ENCODE measurements at places on chromosomes 6 and 20. TPM values are rescaled to one million over a fixed set of nuclear protein-coding genes. Genes with fewer than 3 reads are reported as not detected.

Gene FAXC
- 2.3 TPM for total RNA-seq

Gene SLC12A5
- 0.75 TPM for total RNA-seq

Gene SLC17A3
- not detected for total RNA-seq

Gene TMEM217
- 4.6 TPM for total RNA-seq

Gene APCDD1L
- total RNA-seq, result 0.86 TPM

Gene PACRG
- not detected for total RNA-seq

Gene RPP40
- total RNA-seq, result 34.8 TPM

Gene TRIM40
- not detected for total RNA-seq

Gene MDFI
- total RNA-seq, result 59.1 TPM

Gene RIPPLY2
- total RNA-seq, result not detected

Gene C6orf118
- total RNA-seq, result not detected

Gene ABRACL
- total RNA-seq, result 36.8 TPM

Gene BPIFB2
- not detected for total RNA-seq

Gene BPIFB3
- not detected for total RNA-seq

Gene PCMT1
- total RNA-seq, result 121 TPM

Gene FAM83C
- not detected for total RNA-seq

Gene GMNN
- total RNA-seq, result 12.5 TPM

Gene MCCD1
- total RNA-seq, result not detected

Gene KCNK17
- not detected for total RNA-seq

Gene TM9SF4
- total RNA-seq, result 52.3 TPM

Gene PDE10A
- total RNA-seq, result 1.8 TPM

Gene TMEM63B
- 22.3 TPM for total RNA-seq

Gene LYRM4
- total RNA-seq, result 36.1 TPM

Gene AGPAT4
- 7.3 TPM for total RNA-seq

Gene TREM2
- 0.63 TPM for total RNA-seq

Gene SPATS1
- total RNA-seq, result not detected

Gene TPX2
- total RNA-seq, result 45.3 TPM

Gene PSORS1C1
- 7.7 TPM for total RNA-seq

Gene TFAP2D
- not detected for total RNA-seq

Gene PGC
- not detected for total RNA-seq

Gene TTLL9
- not detected for total RNA-seq

Gene TMEM14B
- 143 TPM for total RNA-seq

Gene C6orf132
- 31.9 TPM for total RNA-seq

Gene GGTLC1
- not detected for total RNA-seq

Gene PDYN
- not detected for total RNA-seq

Gene SLC17A1
- not detected for total RNA-seq

Gene ECT2L
- not detected for total RNA-seq

Gene PRR18
- not detected for total RNA-seq

Gene TAGAP
- total RNA-seq, result not detected

Gene GSTA3
- not detected for total RNA-seq

Gene TRDN
- total RNA-seq, result not detected

Gene ARFGEF3
- total RNA-seq, result 3.4 TPM

Gene C20orf141
- total RNA-seq, result not detected

Gene HELZ2
- total RNA-seq, result 24.7 TPM

Gene OR2J3
- total RNA-seq, result not detected

Gene TASP1
- total RNA-seq, result 18.7 TPM

Gene SYTL3
- 0.65 TPM for total RNA-seq

Gene ENPP5
- total RNA-seq, result not detected

Gene CST5
- not detected for total RNA-seq

Gene SLC22A3
- 0.20 TPM for total RNA-seq

Gene UBD
- not detected for total RNA-seq

Gene BPIFB4
- total RNA-seq, result not detected

Gene NTSR1
- total RNA-seq, result 6.2 TPM

Gene WASF1
- total RNA-seq, result 55.7 TPM

Gene HLA-DOA
- total RNA-seq, result not detected

Gene MEI4
- not detected for total RNA-seq

Gene DEFB124
- not detected for total RNA-seq

Data from MCF 10A (cell line).